ENCODE measurements at places on chromosomes 6 and 20. TPM values are rescaled to one million over a fixed set of nuclear protein-coding genes. Genes with fewer than 3 reads are reported as not detected.

DNA sequence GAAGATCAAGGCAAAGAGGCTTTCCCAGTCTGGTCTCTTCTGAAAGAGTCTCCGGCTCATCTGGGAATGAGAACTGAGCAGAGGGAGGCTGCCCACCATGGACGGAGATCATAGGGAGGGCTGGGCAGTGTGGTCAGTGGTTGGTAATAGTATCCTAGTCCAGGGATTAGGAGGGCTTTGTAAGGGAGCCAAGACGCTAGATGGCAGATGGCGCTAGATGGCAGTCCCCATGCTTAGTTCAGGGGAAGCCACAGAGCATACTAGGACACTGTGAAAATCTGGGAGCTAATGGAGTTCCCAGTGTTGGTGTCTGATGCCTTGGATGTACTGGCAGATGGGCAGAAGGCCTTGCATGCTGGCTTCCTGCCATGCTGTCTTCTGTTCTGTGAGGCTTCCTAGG, 21.7 kb upstream of the DAAM2 start:
- no peaks in the 10 kb centered on the region for H3K27me3 ChIP-seq
- no peaks in the 10 kb centered on the region for H3K36me3 ChIP-seq
- H3K4me1 ChIP-seq: no peaks in the 10 kb centered on the region
- H3K4me3 ChIP-seq: no peak overlapping the region
- no peak overlapping the region for H3K27ac ChIP-seq

EDN1 gene
- 35.4 TPM for polyA plus RNA-seq

DNA sequence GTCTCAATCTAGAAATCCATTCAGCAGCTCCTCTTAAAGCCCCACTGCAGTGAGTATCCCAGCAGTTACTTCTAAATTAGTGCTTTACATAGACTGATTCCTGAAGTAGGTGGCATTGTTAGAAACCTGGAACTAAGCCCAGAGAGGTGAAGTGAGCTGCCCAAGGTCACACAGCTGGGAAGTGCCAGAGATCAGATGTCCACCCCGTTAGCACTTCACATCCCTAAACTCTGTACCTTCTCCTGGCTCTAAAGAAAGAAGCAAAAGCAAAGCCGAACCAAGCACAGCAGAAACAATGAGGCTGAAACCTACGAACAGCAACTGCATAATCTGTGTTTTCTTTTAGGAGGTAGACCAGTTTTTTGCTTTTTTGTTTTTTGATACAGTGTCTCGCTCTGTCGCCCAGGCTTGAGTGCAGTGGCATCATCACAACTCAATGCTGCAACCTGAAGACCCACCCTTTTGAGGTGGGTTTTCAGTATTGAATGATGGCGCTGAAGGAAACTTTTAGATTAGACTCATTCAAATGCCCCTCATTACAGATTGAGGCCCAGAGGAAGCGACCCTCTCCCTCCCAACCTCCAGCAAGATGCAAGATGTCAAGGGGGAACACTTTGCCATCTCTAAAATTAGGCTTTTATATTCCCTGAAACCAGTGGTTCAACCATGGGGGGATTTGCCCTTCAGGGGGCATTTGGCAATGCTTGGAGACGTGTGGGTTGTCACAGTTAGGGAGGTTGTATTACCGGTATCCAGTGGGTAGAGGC, 3.2 kb upstream of the ZMYND8 start:
- H3K4me3 ChIP-seq: no peak overlapping the region
- peaks cover 84% of the 10 kb centered on the region for H3K4me1 ChIP-seq
- DNase-seq: no peak
- peak overlapping the region; percentile 98 for H3K27ac ChIP-seq
- H3K36me3 ChIP-seq: no peaks in the 10 kb centered on the region
- no peaks in the 10 kb centered on the region for H3K27me3 ChIP-seq

DSP gene
- 53.6 TPM for polyA plus RNA-seq

GRCh38 chr6:15577550-15578171, 85.2 kb downstream of the DTNBP1 start:
- H3K4me3 ChIP-seq: no peak overlapping the region
- no peaks in the 10 kb centered on the region for H3K36me3 ChIP-seq
- H3K27me3 ChIP-seq: no peaks in the 10 kb centered on the region
- DNase-seq: no peak
- H3K27ac ChIP-seq: no peak overlapping the region
- peaks cover 15% of the 10 kb centered on the region for H3K4me1 ChIP-seq

GRCh38 chr20:561437-562231, 18.0 kb upstream of the CSNK2A1 start:
- no peaks in the 10 kb centered on the region for H3K27me3 ChIP-seq
- no peak overlapping the region for H3K4me3 ChIP-seq
- H3K27ac ChIP-seq: no peak overlapping the region
- DNase-seq: peak; percentile 42
- no peaks in the 10 kb centered on the region for H3K36me3 ChIP-seq

GRCh38 chr20:10619427-10619826, 54.4 kb downstream of the JAG1 start:
- no peak overlapping the region for H3K4me3 ChIP-seq
- no peak for DNase-seq
- H3K27ac ChIP-seq: no peak overlapping the region
- H3K36me3 ChIP-seq: no peaks in the 10 kb centered on the region
- peaks cover 3% of the 10 kb centered on the region for H3K4me1 ChIP-seq

GRCh38 chr20:8132484-8133309, 631 bp downstream of the PLCB1 start:
- peaks cover 30% of the 10 kb centered on the region for H3K27me3 ChIP-seq
- no peaks in the 10 kb centered on the region for H3K36me3 ChIP-seq
- peak; percentile 43 for DNase-seq
- peak overlapping the region; percentile 62 for H3K4me3 ChIP-seq
- no peaks in the 10 kb centered on the region for H3K4me1 ChIP-seq

TRERF1 gene
- 24.8 TPM for polyA plus RNA-seq

GRCh38 chr6:7296602-7297001, 16.4 kb downstream of the SSR1 start:
- no peaks in the 10 kb centered on the region for H3K4me1 ChIP-seq
- no peaks in the 10 kb centered on the region for H3K27me3 ChIP-seq
- H3K36me3 ChIP-seq: peaks cover 99% of the 10 kb centered on the region
- DNase-seq: no peak
- H3K4me3 ChIP-seq: no peak overlapping the region
- H3K27ac ChIP-seq: no peak overlapping the region

GRCh38 chr6:105873211-105873704, 212.9 kb upstream of the PRDM1 start:
- peak overlapping the region; percentile 20 for H3K27ac ChIP-seq
- H3K27me3 ChIP-seq: no peaks in the 10 kb centered on the region

- DNase-seq: no peak
- peaks cover 4% of the 10 kb centered on the region for H3K4me1 ChIP-seq
- no peaks in the 10 kb centered on the region for H3K36me3 ChIP-seq
Observed at GRCh38 chr6:37488476-37488875, 11.2 kb downstream of the CCDC167 start.

DNA sequence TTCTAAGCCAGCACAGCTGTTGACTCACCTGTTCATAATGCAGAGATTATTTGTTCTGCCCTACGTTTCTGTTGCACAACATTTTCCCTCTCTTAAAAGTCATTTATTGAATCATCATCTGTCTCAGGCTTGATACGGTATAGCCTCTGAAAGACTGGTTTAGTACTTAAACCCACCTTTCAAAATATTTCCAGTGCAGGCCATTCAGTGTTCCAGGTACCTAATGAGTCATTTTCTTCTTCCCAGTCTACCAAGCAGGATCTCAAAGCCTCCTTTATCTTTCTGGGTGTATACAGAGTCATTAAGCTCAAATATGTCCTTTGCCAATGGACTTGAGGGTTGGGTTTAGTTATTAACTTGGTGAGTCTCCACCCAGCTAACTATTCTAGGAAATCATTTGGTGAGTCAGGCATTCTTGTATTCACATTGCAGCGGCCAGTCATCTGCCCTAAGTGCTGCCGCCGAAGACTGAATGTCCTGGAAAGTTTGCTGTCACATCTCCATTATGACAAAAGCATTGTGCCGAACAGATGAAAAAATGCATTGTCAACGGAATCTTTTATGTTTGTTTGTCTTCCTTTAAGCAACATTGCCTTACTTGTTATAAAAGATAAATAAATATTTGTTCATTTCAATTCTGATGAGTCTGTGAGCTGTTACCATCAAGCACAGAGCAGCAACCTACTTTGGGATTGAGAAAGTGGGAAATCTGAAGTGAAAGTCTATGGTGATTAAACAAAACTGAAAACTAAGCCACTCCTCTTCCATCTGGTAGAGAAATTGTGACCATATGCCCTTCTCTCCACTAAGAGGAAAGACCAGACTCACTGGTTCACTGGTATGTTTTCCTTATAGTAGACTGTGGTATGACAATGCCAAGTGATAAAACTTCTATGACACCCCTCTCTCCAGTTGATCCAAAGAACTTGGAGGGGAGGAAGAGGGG, 14.3 kb upstream of the FAM135A start:
- peak overlapping the region; percentile 68 for H3K27ac ChIP-seq
- H3K4me1 ChIP-seq: peaks cover 11% of the 10 kb centered on the region
- DNase-seq: peak; percentile 53
- no peaks in the 10 kb centered on the region for H3K36me3 ChIP-seq

- no peak overlapping the region for H3K4me3 ChIP-seq
- H3K27me3 ChIP-seq: no peaks in the 10 kb centered on the region
- H3K4me1 ChIP-seq: no peaks in the 10 kb centered on the region
Observed at GRCh38 chr20:63578224-63579016, 4.4 kb upstream of the HELZ2 start.

- peak overlapping the region; percentile 30 for H3K27ac ChIP-seq
- no peaks in the 10 kb centered on the region for H3K4me1 ChIP-seq
- H3K27me3 ChIP-seq: no peaks in the 10 kb centered on the region
- no peak for DNase-seq
Observed at GRCh38 chr6:5866547-5867051, 140.1 kb downstream of the NRN1 start.

DNA sequence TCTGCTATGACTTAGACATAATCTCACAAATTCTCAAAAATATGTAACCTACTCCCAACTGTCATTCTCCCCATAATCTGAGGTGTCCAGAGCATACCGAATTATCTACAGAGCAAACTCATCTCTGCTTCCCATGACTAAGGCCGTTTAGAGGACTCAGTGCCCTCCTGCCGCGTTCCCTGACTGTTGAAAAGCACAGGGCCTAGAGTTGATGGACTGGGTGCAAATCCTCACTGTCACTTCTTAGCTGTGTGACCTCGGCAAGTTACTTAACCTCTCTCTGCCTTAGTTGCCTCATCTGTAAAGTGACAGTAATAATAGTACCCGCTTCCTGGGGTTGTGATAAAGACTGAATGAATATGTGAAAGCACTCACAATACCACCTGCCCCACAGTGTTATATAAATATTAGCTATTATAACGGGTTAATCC, 4.7 kb upstream of the TUBB2A start:
- no peak for DNase-seq
- peaks cover 43% of the 10 kb centered on the region for H3K27me3 ChIP-seq
- H3K4me3 ChIP-seq: no peak overlapping the region
- no peaks in the 10 kb centered on the region for H3K36me3 ChIP-seq
- peak overlapping the region; percentile 87 for H3K27ac ChIP-seq
